Calu3 (cell line): ENCODE measurements at places on chromosomes 11 and 22. TPM values are rescaled to one million over a fixed set of nuclear protein-coding genes. Genes with fewer than 3 reads are reported as not detected.

- DNase-seq = no peak
These were observed 34.5 kb upstream of the RAPSN start for GRCh38 chr11:47483457-47483856.

DNA sequence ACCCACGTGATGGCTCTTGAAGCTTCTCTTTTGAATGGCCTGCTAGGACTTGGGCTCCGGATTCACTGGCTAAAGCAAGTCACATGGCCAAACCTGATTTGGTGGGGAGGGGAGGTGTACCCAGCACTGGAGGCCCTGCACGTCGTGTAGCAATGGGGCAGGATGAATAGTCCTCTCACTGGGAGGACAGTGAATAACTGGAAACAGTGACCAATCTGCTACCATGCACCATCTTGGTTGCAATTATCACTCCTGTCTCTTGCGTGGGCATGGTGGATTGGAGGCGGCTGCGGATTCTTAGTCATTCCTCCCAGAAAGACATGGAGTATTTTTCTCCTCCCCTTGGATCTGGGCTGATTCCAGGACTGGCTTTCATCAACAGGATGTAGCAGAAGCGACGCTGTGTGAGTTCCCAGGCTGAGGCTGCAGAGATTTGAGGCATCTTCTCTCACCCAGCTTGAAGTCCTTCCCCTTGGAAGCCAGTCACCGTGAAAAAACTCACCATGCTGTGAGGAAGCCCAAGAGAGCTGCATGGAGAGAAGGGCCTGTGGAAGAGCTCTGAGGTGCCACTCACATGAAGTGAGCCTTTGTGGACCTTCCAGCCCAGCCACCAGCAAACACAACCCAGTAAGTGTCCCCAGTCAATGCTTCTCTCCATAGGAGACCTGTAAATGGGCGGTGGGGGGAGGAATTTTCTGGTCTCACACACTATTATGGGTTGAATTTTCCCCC is 70.4 kb downstream of the IGLL1 start:
- DNase-seq = no peak

DNA sequence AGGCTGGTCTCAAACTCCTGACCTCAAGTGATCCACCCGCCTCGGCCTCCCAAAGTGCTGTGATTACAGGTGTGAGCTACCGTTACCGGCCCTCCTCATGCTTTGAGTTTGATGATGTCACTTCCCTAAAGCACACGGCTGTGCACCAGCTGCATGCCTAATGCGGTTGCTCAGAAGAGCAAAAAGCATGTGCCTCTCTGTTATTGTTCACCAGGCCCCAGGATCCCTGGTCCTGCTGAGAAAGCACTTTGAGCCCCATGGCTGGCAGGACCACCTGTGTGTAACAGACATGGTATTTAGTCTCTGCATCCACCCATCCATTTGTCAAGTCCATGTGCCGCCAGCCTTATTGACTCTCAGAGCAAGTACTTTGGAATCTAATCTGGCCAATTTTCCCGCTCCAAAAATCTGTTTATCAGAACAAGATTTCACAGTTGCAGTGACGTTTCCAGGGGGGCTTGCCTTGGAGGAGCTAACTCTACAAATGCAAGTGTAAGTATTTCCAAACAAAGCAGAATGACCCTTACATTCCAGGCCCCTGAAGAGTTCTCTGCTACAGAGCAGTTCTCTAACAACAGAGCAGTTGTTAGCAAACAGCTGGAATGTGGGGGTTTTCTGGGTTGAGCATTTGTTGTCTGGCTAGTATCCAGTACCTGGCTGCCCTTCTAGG is 89.4 kb downstream of the LDLRAD3 start:
- DNase-seq = no peak

GRCh38 chr22:21832291-21833290 is 34.9 kb downstream of the MAPK1 start:
- DNase-seq = no peak

DNA sequence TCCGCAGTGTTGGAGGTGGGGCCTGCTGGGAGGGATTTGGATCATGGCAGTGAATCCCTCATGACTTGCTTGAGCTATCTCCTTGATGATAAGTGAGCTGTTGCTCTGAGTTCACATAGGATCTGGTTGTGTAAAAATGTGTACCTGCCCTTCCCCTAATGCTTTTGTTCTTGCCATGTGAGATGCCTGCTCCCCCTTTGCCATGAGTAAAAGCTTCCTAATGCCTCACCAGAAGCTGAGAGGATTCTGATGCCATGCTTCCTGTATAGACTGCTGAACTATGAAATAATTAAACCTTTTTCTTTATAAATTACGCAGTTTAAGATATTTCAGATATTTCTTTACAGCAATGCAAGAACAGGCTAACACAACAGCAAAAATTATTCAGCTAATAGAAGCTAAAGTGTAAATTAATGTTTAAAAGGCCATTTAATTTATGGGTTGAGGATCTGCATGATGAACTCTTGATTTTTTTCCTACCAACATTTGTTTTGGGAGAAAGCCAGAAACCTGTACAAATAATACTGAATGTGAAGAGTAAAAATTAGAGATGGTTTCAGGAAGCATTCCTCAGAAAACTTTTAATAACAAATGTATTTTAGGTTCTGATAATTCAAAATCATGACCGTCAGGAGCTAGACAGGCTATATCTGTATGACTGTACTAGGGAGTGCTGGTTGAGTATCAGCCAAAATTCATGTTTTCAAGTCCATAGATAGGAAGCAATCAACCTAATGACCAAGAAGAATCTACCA is 177.5 kb upstream of the GRIA4 start:
- DNase-seq = no peak

B4GALNT4 gene
- total RNA-seq = 1.9 and 4.6 TPM in 2 replicates

ROBO4 gene
- total RNA-seq = not detected in 2 replicates

- peak; percentile 64 for DNase-seq
These were observed 13.2 kb downstream of the PHLDB1 start for GRCh38 chr11:118620529-118621070.

GRCh38 chr11:59198726-59199125 is 14.0 kb downstream of the MPEG1 start:
- DNase-seq = no peak

SCGB2A2 gene
- not detected in 2 replicates for total RNA-seq

- no peak for DNase-seq
These were observed 94.0 kb downstream of the RCN1 start for GRCh38 chr11:32184723-32185376.

DNA sequence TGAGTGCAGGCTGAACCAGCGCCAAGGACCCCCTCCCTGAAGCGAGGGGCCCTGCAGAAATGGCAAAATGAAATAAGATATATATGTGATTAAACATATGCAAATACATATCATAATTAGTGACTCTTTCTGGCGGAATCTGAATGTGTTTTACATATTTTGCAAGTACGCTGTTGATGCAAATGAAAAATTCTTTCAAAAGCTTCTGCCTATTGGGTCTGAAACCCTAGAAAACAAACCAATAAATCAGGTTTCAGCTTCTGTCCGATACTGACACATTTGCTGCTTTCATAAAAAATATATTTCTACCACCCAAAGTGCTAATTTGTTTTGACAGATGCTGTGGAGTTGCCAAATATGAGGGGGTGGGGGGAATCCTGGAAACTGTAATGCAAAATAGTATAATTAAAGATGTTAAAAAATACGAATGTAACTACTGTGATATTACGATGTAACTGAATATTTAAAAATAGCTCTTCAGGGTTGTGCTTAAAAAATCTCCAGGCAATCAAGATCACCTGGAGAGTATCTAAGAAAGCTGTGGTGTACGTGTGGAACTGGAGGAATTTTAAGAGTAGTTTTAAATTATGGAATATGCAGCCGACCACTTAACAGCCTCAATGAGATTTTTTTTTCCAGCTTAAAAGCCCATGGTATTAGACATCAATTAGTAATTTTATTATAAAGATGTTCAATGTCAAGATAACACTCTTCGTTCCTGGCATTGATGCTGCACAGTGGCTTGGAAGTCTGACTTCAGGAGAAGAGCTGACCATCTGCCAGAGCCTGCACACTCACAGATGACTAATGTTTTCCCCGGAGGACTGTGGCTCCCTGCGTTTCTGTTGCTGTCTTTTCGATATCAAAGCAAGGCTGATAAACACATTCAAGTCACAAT is 122.2 kb upstream of the RCN1 start:
- no peak for DNase-seq

DNA sequence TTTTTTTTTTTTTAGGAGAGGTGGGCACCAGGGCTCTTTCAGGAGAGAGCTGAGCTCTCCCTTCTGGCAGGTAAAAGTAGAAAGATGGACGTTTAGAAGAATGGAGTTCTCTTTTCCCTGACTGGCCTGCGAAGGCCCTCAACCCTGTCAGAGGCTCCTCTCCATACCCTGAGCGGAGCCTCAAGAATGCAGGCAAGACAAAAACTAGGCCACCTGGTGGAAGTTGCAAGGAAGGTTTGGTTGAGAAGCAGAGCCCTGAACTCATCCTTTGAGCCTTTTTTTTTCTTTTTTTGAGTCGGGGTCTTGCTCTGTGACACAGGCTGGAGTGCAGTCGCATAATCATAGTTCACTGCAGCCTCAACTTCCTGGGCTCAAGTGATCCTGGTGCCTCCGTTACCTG is 1.4 kb downstream of the OTOG start:
- no peak for DNase-seq

TMEM25 gene
- total RNA-seq = 7.8 and 8.1 TPM in 2 replicates

DNA sequence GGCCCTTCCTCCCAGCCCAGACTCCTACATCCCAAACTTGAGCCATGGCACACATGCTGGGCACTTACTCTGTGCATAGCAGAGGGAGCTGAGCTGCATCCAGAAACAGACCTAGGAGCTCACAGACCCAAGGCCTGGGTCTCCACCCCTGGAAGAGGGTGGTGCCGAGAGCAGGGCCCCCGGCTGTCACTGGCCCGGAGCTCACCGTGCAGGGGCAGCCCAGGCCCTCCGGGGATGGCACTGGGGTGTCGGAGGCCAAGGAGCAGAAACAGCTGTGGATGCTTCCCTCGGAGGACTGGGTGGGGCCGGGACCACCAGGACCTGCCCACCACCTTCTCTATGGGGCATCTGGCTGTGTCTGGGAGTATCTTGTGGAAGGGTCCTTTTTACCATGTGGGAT is 4.3 kb upstream of the APOBEC3A start:
- DNase-seq = no peak

GRAP2 gene
- total RNA-seq = not detected in 2 replicates

DNA sequence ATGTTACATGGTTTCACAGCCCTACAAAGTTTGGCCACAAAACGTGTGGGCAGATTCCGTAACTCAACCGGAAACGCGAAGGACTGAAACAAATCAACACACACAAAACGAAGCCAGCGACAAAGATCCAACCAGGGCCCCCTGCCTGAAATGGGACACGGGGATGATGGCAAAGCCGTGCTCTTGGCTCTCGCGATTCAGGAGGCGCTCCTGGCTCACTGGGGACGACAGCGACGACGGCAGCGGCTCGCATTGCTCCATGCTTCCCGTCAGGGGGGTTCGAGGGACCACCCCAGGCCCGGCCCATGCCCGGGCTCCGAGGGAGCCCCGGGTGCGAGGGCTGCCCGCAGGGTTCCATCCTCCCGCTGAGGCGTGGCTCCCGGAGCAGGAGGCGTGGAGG is 4786.8 kb upstream of the OR11H1 start:
- no peak for DNase-seq

- peak; percentile 27 for DNase-seq
These were observed 23.5 kb downstream of the SPATA19 start for GRCh38 chr11:133821776-133822175.

OR8D1 gene
- total RNA-seq = not detected in 2 replicates

DNA sequence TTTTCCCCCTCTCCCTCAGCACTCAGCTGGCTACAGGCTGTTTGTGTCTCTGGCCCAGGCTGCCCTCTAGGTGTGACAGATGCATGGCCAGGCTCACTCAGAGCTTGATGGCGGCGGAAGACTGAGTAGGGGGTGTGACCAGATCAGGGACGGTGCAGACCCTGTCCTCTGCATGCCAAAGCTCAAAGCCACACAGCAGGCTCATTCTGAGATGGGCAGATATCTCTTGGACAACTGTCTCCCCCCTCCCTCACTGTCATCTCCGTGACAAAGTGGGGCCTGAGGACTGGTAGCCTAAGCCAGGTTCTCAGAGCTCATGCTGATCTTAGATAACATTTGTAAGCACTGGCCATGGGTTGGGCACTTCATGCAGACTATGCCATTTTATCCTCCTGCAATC is 231.3 kb downstream of the DSCAML1 start:
- no peak for DNase-seq

DNA sequence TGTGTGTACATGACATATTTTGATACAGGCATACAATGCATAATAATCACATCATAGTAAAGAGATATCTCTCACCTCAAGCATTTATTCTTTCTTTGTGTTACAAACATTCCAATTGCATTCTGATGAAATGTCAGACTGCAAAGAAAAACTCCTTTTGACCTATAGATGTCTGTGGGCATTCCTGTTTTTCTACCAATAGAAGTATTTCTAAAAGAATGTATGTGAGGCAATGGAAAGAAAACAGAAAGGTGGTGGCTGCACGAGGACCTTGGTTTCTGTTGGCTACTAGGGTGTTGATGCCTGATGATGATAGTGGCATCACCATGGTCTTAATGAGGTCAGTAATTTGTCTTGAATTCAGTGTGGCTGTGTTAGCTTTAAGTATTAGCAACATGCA is 137.0 kb upstream of the ANO3 start:
- DNase-seq = no peak

DNA sequence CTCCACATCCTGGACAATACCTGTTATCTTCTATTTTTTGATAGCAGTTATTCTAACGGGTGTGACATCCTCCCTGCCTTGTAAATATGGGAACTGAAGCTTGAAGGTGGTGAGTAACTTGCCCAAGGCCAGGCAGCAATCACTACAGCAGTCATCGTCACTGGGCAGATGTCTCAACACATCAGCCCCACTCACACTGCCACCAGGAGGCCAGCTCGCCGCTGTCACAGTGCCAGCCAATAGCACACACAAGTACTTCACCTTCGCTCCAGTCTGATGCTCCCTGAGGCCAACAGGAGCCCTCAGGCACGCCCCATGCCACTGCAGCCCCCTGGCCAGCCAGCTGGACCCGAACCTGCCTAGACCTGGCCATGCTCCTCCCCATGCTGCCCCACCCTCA is 4.9 kb upstream of the TTLL1 start:
- DNase-seq = peak; percentile 24

DNA sequence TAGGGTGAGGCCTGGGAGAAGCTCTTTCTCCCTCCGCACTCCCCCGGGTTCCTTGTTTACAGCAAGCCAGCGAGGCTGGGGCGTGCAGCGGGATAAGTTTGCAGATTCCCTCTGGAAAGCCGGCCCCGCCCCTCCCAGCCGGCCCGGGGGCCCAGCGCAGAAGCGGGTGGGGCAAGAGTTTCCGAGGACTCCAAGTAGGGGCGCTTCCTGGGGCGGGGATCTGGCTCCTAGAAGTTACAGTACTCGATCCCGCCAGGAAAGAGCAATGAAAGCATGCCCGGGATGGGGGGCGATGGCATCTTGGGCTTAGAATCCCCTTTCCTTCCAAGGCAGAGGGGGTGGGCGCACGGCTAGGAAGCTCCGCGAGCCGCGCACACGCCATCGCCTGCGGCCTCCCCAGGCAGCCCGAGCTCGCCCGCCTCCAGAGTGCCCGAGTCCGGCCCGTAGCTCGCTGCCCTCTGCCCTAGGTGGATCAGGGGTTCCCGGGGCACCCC is 385 bp downstream of the TST start:
- DNase-seq = peak; percentile 56
